ENCODE measurements at places on chromosomes 7 and 10.

DNA sequence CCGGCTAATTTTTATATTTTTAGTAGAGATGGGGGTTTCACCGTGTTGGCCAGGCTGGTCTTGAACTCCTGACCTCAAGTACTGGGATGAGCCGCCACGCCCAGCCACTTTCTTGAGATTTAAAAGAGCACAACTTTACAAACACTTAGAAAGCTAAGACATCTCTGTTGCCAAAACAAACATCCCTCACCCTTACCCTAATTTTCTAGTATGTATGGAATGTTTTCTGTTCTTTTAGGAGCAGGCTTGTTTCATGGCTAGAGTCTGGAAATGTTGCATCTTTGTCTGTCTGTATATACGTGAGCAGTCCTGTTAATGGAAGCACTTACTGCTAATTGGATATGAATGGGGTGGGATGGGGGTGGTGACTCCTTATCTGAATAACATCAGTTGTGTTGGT is 2.9 kb downstream of the OLAH start:
- peak; percentile 58 for DNase-seq

GRCh38 chr7:54878339-54878738 is 119.3 kb upstream of the SEC61G start:
- DNase-seq, result no peak

- DNase-seq, result no peak
These were observed 13.7 kb upstream of the HERC4 start for GRCh38 chr10:68088740-68089139.

DNA sequence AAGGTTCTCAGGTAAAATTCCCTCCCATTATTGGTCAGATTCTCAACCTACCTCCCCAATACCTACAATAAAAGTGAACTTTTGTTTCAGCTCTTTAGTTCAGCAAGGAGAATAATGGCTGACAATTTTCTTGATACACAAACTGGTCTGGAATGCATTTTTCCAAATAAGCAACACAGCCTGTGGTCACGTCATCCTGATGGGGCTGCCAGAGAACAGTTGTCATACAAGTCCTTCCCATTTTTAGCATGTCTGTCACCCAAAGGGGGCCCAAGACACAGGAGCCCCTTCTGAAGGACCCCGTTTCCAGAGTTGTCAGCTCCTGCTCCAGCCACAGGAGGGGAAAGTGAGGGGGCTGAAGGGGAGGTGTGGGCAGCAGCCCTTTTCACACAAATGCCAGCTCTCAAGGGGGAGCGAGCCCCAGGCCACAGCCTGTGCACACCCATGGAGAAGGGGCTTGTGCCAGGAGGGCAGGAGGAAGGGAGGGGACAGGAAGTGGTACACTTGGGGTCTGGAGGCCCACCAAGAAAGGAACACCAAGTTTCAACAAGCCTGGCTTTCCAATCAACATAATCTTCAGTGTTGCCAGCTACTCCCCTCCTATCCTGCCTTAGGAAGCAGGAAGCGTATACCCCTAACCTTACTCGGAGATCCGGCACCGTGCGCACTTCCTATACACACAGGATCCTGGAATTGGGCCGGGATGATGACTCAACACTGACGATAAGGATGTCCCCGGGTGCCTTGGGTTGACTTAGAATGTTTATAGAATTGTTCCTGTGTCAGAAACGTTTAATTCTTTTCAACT is 43.4 kb upstream of the PDLIM1 start:
- peak; percentile 87 for DNase-seq

DNA sequence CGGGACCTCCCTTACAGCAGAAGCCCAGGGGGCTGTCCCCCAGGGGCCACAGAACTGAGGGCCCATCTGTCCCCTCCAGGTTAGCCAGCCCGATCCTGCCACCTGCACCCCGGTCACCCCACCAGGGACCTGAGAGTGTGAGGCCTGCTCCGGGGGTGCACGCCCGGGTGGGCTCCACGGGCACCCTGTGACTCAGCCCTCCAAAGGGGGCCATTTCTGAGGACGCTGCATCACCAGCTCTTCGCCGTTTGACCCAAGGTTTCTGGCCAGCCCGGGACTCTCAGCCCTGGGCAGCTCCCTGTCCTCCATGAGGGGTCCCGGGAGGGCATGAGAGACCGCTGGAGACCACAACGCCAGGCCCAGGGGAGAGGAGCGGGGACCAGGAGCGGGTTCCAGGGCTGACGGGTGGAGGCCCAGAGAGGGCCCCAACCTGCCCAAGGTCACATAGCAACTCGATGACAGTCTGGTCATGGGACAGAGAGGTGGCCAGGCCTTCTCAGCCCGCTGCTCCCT is 79.3 kb downstream of the ELFN1 start:
- DNase-seq, result no peak

DNA sequence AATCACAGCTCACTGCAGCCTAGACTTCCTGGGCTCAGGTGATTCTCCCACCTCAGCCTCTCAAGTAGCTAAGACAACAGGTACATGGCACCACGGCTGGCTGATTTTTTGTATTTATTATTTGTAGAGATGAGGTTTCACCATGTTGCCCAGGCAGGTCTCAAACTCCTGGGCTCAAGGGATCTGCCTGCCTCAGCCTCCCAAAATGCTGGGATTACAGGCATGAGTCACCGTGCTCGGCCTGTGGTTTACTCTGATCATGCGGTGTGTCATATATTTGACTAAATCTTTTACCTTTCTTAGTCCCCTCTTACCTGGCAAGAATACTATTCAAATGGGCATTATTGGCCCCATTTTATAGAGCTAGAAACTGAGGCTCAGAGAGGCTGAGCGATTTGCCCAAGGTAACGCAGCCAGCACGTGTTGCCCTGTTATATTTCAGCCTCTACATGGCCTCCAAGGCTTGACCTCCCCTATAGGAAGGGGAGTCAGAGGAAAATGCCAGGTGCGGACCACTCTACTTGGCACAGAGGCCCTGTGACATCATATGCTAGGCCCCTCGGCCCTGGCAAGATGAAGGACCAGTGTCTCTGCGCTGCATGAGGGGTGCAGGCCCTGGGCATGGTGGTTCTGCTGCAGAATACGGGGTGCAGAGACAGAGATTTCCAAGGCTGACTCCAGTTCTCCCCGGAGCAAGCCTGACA is 8.2 kb downstream of the ZCCHC24 start:
- DNase-seq, result no peak

GRCh38 chr7:31986878-31987518 is 83.2 kb downstream of the PDE1C start:
- DNase-seq, result peak; percentile 42

DNA sequence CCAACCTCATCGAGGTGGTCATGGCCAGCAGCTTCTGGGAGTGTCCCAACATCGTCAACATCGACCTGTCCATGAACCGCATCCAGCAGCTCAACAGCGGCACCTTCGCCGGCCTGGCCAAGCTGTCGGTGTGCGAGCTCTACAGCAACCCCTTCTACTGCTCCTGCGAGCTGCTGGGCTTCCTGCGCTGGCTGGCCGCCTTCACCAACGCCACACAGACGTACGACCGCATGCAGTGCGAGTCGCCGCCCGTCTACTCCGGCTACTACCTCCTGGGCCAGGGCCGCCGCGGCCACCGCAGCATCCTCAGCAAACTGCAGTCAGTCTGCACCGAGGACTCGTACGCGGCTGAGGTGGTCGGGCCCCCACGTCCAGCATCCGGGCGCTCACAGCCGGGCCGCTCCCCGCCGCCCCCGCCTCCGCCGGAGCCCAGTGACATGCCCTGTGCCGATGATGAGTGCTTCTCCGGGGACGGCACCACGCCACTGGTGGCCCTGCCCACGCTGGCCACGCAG is 75.0 kb downstream of the ELFN1 start:
- DNase-seq, result no peak

DNA sequence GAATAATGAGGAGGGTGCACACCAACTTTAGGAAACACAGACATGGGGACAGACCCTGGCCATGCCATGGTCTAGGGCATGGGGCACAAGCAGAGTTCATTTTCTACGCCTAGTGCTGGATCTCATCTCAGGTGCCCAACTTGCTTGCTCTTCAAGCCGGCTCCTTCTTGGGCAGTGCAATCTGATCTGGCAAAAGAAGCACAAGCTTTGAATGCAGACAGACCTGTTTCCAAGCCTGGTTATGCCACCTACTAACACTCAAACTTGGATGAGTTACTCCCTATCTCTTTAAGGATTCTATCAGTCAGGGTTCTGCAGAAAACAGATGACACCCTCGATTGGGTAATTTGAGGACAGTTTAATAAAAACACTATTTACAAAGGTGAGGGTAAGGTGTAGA is 34.9 kb upstream of the WAPL start:
- no peak for DNase-seq

DNA sequence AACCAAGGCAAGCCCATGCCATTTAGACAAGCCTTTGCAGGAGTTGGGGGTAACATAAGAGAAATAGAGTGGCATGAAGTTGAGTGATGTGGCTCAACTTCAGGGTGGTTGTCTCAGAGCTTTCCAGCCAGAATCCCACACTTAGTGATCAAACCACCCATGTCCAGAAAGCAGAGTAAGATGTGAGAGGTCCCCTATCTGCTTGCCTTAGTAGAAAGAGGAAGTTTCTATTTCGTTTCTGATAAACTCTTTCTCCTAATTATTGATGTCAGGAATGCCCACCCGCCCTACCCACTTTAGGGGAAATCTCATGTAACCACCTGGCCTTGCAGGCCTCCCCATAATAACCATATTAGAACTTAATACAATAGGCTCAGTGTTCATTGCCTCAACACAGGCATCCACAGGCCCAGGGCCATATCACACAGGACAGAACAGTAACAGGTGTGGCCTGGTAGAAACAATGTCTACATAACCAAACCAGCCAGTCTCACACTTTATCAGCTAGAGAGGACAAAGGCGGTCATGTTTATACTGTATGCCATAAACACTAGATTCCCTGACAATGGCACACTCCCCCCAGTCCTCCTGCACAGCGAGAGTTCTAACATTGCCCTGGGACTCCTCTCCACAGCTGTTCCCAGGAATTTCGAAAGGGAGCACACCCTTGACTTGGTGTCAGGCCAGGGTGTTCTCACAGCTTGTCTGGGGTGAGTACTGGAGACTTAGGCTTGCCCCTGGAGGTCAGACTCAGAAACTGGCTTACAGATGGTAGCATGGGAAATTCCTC is 364.4 kb downstream of the CXCL12 start:
- peak; percentile 53 for DNase-seq

DNA sequence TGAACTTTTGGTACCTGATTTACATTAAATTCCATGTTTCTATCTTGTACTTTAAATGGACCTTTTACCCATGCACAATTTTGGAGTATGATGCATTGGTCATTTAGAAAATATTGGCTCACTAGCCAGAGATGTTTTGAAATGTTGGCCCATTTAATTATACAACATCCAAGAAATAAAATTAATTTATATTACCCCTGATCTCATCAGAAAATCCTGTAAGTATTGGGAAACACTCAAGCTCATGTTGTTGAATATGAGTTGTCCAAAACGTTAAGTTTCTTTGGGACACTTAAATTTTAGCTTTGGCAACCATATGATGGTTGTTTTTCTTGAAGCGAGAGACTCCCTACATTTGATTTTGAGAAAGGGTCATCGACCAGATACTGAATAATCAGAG is 492.7 kb downstream of the RPS24 start:
- DNase-seq, result no peak

DNA sequence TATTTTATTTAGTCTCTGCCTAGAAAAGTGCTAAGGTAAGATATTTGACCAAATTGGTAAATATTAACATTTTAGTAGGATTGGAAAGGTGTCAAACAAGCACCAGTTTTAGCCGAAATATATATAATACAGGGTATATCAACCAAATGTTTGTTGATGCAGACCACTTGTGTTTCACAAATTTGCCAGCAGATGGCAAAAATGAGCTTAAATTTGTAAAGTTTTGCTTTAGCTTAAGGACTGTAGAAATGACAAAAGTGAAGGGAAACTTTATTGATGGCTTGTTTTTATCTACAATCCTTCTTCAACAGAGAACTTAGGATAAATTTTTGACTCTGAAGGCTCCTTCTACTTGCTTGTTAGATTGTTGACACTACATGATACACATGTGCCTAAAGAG is 4.8 kb upstream of the POLR1F start:
- peak; percentile 51 for DNase-seq

All from AG10803 (cell line).